G401 (cell line): ENCODE measurements at places on chromosomes 5 and 9.
A peak's percentile ranks its signal among the peaks of the same experiment; 100 is the strongest.

DNA sequence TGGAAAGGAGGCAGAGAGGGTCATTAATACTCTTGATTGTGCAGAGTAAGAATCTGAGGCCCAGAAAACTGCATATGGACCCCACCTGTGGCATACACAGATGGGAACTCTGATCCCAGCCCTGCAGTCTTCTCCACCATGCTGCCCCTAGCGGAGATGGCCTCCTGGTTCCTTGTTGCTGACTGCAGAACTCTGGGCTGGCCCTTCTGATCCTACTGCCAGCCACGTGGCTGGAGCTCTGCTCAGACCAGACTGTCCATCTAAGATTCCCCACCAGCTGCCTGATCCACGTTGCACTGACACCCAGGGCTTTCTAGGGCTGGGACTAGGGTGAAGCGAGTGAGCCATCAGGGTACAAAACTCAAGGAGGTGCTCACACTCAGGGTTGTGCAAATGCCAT, 245.7 kb upstream of the NR4A3 start:
- no peak for DNase-seq

GRCh38 chr5:98777295-98777694, 3.8 kb downstream of the RGMB start:
- no peak for DNase-seq

GRCh38 chr9:117325831-117326230, 89.0 kb downstream of the ASTN2 start:
- DNase-seq, result no peak

DNA sequence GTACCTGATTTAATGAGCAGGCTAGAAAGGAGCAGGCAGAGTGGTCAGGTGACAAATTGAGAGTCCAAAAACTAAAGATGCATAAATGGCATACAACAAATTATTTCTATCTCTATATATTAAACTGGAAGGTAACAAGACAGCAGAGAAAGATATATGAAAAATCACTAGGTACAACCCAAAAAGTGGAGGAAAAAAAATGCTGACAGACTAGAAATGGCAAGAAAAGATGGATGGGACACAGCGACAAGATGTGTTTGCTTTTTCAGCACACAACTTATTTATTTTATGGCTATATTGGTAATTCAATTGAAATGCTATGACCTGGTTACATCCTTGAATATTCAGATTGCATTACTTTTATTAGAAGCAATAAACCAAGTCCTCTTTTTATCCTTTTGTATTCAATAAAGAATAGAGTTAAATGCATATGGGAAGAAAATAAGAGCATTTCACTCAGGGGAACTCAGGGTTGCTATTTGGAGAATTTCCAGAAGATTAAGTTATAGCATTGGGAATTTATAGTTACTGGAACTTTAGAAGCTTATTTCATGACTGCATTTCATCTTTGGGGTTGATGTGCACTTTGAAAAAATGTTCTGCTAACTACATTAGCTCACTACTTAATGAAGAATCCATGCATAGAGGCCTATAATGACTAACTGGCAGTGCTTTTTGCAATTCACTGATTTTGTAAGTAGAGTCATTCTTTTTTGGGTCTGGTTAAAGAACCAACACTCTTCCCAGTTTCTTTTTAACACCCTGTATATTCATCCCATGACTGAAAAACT, 566.6 kb upstream of the TUSC1 start:
- no peak for DNase-seq

DNA sequence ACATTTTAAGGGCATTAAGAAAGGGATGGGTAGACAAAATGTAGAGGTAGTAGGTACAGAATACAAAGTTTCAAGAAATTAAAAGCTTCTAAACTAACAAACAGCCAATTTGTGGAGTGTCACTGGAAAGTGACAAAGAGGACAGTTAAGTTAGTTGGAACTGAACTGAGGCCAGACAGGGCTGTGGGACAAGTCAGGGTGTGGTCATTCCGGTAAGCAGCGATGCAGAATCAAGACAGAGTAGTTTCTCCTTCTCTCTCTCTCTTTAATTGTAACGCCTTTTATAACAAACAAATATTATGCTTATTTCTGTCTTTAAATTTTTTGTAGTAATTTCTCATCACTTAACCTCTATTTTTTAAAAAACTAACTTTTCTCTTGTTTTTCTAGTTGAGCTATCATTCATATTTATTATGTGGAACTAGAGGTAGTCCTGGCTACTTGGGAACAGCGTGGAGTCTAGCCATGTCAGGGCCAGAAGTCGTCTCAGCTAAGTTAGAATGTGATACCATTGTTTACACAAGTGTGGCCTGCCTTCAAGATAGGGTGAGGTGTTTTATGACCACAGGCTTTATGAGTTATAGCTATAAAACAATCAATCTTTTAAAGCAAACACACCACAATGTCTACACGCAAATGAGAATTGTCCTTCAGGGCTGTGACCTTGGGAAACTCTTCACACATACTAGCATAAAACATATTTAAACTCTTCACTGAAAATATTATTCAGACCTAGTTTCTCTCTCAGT, 115.3 kb upstream of the CDKN2B start:
- DNase-seq, result no peak

GRCh38 chr9:134444038-134444315, 117.7 kb downstream of the RXRA start:
- DNase-seq, result no peak

DNA sequence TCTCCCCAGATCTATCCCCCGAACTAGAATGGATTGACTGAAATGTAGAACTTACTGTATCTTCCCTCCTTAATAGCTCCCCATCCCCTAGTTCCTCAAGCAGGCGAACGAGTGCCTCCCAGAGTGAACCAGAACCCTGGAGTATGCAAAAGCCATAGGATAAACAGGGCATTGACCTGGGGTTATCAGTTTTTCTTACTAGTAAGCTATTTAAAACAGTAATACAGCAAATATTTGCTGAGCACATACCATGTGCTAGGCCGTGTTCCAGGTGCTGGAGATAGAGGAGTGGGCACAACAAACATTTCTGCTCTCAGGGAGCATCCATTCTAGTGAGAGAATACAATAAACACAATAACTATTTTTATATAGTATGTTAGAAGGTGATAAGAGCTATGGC, 1.8 kb downstream of the SKP2 start:
- DNase-seq, result no peak

DNA sequence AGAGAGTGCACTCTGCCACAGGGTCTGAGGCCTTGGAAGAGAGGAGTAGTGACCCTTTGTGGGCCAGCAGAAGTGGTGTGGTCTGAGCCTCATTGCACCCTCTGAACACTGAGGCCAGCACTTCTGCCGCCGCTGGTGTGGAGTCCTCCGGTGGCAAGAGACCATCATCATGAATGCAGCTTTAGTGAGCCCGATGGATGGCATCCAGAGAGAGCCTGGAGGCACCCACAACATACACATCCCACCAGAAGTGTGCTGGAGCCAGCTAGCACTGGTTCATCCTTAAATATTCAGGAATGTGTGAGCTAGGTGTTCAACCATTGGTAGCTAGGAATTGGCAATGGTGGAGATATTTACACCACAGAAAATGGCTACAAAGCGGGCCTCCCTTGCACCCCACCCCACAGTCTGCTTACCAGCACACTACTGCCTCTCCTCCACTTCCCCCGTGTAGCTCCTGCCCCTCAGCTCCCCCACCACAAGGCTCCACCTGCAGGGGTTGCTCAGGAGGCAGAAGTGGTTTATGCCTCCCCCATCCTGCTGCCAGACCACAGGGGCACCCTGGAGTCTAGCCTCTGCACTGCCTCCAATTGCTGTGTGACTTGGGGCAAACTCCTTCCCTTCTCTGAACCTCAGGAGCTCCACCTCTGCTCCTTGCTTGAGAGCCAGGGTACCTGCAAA, 16.4 kb downstream of the SLC6A7 start:
- DNase-seq, result no peak

- no peak for DNase-seq
Observed at GRCh38 chr9:120541921-120542320, 38.0 kb downstream of the CDK5RAP2 start.

GRCh38 chr5:128407944-128408343, 130.1 kb downstream of the FBN2 start:
- DNase-seq, result no peak

DNA sequence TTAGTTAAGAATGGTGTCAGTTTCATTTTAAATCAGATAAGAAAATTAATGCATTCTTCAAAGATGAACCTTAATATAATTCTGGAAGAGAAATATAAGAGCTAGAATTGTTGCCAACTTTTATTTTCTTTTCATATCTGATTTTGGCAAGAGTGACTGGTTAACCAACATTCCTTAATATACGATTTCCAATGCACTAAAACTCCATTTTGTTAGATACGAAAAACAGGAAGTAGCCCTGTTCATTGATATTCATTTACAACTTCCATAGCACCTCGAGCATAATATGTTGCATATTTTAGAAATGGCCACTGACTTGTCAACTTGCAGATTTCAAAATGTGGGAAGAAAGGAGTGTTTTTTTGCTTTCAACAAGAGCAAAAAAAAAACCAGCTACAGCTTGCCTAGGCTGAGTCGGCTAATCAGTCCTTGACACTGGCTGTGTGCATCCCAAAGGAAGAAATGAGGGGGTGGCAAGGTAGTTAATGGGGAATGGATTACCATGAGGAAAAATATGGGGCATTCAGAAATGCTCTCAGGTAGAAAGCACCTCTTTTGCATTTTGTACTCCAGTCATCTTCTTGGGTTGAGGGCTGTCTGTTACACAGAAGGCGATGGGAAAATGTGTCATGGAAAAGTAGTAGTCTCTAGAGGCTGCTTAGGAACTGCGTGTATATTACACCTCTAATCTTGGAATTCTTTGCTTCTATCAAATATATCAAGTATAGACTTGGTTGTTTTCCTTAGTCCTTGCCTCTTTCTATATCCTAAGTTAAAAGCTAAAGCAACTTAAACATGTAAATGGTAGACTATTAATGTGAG, 3.9 kb downstream of the MAP3K1 start:
- no peak for DNase-seq

- DNase-seq, result no peak
Observed at GRCh38 chr5:36719282-36719681, 112.9 kb downstream of the SLC1A3 start.

- peak; percentile 11 for DNase-seq
Observed at GRCh38 chr5:555058-555623, 30.9 kb upstream of the SLC9A3 start.

DNA sequence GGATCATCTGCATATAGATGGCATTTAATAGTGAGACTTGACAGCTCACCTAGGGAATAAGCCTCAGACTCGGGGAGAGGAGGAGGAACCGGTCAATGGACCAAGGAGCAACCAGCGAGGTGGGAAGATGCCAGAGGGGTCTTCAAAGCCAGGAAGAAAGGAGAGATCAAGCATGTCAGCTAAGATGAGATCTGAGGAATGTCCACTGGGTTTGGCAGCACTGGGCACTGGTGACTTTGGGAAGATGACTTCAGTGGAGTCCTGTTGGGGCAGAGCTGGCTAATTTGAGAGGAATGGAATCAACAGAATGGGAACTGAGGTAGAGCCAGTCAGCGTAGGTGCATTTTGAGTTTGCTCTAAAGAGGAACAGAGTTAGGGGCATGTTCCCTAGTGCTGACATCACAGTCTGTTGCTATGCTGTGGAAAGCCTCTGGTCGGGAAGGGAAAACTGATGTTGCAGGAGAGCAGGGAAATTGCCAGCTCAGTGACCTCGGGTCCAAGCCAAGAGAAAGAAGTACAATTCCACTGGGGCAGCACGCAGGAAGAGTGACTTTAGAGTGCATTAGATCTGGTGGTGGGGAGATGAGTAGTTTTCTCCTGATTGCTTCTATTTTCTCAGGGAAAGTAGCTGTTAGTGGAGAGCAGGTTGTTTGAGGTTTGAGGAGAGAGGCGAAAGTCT, 56.9 kb downstream of the ZNF618 start:
- no peak for DNase-seq

DNA sequence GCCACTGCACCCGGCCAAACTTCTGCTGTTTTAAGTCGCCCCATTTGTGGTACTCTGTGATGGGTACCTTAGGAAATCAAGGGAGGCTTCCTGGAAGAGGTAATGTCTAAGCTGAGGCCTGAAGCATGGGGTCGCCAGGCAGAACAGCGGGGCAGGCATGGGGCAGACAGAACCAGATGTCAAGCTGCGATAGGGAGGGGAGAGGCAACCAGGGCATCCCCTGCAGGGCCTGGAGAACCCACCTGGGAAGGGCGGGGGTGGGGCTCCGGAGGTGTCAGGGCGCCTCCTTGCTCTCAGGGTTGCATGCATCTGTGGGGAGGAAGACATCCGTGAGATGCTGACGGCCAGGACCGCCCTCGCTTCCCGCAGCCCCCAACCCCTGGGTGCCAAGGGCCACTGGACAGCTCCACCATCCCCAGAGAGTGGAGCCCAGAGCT, 2.8 kb downstream of the LCN15 start:
- DNase-seq, result no peak

DNA sequence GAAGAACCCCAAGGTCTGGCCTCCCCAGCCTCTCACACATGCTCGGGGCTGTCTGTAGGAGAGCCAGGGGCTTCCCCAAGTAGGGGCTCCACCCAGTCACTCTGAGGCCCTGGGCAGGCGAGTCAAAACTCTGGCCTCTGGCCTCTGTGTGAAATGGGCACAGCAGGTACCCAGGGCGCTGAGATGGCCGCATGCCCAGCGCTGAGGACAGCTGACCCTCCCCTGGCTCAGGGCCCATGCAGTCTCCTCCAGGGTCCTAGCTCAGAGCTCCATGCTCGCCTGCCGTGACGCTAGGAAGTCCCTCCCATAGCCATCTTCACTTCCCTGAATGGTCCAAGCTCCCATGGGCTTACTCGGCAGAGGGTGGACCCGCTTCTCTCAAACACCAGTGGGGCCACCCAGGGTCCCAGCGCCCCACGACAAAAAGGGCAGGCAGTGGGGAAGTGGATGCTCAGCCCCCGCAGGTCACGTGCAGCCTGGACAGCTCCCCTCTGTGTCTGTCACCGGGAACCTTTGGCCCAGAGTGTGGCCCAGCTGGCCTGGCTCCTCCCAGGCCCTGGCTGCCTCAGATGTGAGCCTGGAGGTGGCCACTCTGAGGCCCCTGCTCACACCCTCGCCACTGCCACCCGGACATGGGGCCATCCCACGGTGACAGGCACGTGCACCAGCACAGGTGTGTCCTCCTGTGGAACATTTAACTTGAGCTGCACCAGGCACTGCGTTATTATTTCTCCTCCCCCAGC, 12.2 kb upstream of the VAV2 start:
- DNase-seq, result no peak

DNA sequence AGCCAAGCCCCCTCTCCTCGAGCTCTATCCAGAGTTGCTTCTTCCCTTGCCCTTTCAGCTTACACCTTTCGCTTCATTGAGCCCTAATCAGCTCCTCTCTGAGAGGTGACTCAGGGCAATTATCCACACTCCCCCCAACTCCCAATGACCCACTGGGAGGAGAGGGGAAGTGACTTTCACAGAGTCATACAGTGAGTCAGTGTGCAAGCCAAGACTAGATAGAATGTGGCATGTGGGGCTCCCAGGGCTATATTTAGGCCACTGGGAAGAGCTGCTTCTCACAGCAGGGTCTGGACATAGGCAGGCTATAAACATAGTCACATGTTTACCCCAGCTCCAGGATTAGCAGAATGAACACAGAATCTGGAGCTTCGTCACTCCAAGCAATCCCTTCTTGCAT, 57.4 kb downstream of the NRG2 start:
- DNase-seq, result peak; percentile 89

GRCh38 chr9:88530051-88530450, 4.9 kb upstream of the NXNL2 start:
- DNase-seq, result no peak
